ENCODE measurements at places on chromosomes 11 and 22. TPM values are rescaled to one million over a fixed set of nuclear protein-coding genes. Genes with fewer than 3 reads are reported as not detected.

DNA sequence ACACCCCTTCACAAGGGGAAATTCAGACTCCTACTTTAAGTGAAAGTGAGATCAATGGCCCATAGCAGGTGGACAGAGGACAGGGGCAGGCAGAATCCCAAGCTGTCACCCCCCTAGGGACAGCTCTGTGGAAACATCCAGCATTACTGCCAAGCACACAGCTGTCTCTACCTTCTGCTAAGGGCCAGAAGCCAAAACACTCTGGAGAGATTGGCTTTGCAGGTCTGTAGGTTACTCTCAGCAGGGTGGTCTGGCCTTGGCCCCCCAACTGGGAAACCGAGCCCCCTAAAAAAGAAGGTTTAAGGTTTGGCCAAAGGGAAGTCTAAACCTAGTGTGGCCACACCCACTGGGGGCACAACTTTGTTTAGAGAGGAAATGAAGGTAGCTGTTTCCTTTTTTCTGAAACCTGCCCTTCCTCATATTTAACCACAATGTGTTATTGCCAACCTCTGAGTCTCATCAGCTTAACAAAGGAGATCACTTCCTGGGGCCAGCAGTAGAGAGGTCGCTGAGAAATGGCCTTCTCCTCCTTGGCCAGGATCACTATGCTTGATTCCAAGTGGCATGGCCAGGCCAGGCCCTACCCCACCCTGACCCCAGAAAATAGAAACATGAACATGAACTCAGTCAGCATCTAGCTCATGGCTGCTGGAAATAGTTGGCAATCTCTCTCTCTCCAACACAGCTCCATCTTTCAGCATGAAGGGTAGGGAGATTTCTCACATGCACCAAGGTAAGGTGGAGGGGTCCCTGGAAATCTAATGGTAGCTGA, 25.9 kb upstream of the SCARF2 start:
- H3K4me3 ChIP-seq, result peak overlapping the region; percentile 56
- H3K36me3 ChIP-seq, result peaks cover 2% of the 10 kb centered on the region

GRCh38 chr22:38694049-38694448, 6.7 kb downstream of the JOSD1 start:
- H3K27ac ChIP-seq, result no peak overlapping the region
- no peak overlapping the region for H3K4me3 ChIP-seq
- no peak for DNase-seq
- H3K4me1 ChIP-seq, result peaks cover 35% of the 10 kb centered on the region
- no peaks in the 10 kb centered on the region for H3K27me3 ChIP-seq

GRCh38 chr11:94315664-94316063, 11.3 kb downstream of the IZUMO1R start:
- no peaks in the 10 kb centered on the region for H3K4me1 ChIP-seq
- H3K27ac ChIP-seq, result no peak overlapping the region
- H3K27me3 ChIP-seq, result no peaks in the 10 kb centered on the region
- no peak overlapping the region for H3K4me3 ChIP-seq
- H3K36me3 ChIP-seq, result no peaks in the 10 kb centered on the region

- H3K4me1 ChIP-seq, result no peaks in the 10 kb centered on the region
- peaks cover 14% of the 10 kb centered on the region for H3K36me3 ChIP-seq
- H3K27me3 ChIP-seq, result no peaks in the 10 kb centered on the region
- no peak overlapping the region for H3K4me3 ChIP-seq
These were observed 34.2 kb downstream of the DDX10 start for GRCh38 chr11:108698844-108699642.

PTPRCAP gene
- total RNA-seq, result 291 TPM

TMX2 gene
- total RNA-seq, result 33.3 TPM
